ENCODE measurements at places on chromosomes 5 and 9.
A peak's percentile ranks its signal among the peaks of the same experiment; 100 is the strongest.

- DNase-seq: no peak
Measured at GRCh38 chr5:763397-763796, 21.1 kb downstream of the ZDHHC11B start.

DNA sequence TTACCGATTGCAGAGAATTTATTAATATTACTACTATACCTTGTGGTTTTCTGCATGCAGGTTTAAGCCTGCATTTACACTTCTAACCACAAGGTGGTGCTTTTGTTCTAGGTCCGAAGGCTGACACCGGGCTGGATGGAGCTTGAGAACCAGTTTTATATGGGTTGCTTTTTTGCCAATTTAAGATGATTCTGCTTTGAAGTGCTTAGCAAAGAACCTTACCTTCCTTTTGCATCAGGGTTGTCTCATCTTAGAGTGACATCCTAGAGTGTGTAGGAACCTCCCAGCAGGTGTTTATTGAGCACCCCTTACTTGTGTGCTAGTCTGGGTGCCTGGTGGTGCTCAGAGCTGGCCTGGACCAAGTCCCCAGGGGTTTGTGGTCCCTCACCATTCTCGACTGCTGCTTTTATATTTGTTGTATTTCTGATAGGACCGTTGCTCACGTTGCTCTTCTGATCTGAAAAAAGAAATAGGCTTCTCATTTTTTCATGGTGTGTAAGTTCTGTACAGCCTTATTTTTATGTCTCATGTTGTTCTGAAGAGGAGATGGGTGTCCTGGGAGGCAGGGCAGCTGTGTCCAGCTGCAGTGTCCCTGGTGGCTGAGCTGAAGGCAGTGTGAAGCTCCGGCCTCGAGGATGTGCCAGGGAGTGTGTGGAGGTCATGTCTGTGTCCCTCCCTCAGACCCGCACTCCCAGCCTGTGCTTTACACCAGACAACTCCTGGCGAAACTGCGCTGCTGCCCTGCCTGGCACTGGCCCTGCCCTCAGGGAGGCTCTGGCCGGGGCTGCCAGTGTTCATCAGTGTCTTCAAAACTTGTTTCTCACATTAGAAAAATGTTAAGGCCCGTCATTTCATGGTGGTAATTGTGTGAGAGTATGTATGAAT lies 54.3 kb downstream of the EHMT1 start:
- no peak for DNase-seq

GRCh38 chr9:107484117-107484723 lies 5.3 kb downstream of the KLF4 start:
- peak; percentile 57 for DNase-seq

GRCh38 chr9:37174247-37174646 lies 53.9 kb downstream of the ZCCHC7 start:
- DNase-seq: no peak

GRCh38 chr9:38208206-38208901 lies 139.3 kb upstream of the SHB start:
- DNase-seq: no peak

DNA sequence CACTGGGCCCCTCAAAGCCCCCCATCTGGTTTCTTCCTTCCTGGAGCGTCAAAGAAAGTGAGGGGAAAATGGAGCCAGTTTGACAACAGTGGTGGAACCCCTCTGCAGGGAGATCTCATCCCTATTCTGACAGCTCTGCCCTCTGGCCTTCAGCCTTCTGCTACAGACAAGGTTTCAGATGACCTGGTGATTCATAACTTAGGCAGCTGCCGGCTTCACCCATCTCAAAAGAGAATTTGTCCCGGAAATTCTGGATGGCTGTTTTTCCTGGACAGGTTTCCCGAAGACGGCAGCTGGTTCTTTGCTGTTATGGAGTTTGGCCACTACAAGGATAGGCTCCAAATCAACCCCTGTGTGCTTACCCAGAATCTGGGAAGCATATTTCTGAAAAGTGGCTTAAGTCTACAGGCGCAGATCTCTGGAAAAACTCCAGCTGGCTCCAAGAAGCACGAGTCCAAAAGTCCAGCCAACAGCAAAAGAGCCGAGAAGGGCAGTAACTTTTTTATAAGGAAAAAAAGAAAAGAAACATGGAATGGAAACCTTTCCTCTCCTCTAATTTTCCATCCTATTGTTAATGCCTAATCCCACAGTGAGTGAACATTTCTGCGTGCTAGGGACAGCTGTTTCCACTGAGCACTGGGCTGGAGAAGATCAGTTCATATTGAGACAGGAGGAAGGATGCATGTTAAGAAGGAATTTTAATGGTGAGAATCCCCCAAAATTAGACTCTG lies 54.5 kb downstream of the ZNF366 start:
- peak; percentile 94 for DNase-seq

- DNase-seq: no peak
Measured at GRCh38 chr9:87389936-87390335, 107.7 kb upstream of the DAPK1 start.

DNA sequence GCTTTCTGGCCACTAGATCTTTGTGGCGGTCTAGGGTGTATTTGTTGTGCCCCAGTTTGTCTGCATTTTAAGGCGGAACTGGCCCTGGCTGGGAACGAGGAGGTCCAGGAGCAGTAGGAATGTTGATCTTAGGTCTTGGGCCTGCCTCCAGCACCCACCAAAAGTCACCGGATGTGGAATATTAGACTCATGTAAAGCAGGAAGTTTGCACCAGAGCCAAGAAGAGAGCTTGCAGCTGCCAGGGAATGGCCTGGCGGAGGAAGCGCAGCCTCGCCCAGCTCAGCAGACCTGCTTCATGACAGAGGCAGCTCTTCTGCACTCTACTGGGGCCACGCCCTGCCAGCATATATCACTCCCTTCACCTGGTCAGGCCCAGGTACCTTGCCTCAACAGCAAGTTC lies 3.3 kb downstream of the GPX3 start:
- no peak for DNase-seq

- peak; percentile 29 for DNase-seq
Measured at GRCh38 chr5:107580889-107581820, 89.6 kb downstream of the EFNA5 start.

- no peak for DNase-seq
Measured at GRCh38 chr9:93364734-93365426, 86.6 kb upstream of the FAM120A start.

- no peak for DNase-seq
Measured at GRCh38 chr5:118946138-118946800, 42.1 kb downstream of the DTWD2 start.

- no peak for DNase-seq
Measured at GRCh38 chr9:108113596-108113995, 624.0 kb upstream of the KLF4 start.

- DNase-seq: no peak
Measured at GRCh38 chr5:119327018-119327417, 28.8 kb upstream of the TNFAIP8 start.

GRCh38 chr9:120396931-120397330 lies 183.0 kb downstream of the CDK5RAP2 start:
- no peak for DNase-seq

- no peak for DNase-seq
Measured at GRCh38 chr9:133429214-133429613, 7.0 kb downstream of the ADAMTS13 start.

GRCh38 chr5:73587923-73588322 lies 22.4 kb downstream of the UTP15 start:
- DNase-seq: no peak

DNA sequence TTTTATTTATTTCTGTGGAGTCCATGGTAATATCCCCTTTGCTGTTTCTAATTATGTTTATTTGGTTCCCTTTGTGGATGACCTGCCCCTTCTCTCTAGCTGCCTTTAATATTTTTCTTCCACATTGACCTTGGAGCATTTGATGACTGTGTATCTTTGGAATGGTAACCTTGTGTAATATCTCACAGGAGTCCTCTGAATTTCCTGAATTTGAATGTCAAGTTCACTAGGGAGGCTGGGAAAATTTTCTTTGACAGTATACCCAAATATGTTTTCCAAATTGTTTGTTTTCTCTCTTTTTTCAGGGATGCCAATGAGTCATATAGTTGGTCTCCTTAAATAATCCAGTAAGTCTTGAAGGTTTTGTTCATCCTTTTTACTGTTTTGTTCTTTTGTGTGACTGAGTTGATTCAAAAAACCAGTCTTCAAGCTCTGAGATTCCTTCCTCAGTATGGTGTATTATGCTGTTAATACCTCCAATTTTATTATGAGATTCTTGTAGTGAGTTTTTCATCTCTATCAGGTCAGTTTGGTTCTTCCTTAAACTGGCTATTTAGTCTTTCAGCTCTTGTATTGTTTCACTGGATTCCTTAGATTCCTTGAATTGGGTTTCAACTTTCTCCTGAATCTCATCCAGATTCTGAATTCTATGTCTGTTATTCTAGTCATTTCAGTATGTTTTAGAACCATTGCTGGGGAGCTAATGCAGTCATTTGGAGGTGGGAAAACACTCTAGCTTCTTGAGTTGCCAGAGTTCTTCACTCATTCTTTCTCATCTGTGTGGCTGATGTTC lies 349.0 kb upstream of the TARS1 start:
- no peak for DNase-seq

DNA sequence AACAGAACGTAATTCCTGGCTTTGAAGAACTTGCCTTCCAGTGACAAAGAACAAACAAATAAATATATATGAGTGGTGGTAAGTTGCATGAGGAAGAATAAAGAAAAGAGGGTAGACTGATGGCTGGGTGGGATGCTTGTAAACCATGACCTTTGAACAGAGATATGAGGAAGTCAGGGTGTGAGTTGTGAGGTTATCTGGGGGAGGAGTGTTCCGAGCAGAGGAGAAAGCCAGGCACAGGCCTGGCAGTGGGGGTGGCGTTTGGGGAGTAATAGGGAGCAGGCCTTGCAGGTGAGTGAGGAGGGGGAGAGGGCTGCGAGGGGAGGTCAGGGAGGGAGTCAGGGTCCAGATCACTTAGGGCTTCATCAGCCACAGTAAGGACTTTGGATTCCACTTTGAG lies 213.4 kb downstream of the PTTG1 start:
- DNase-seq: no peak

DNA sequence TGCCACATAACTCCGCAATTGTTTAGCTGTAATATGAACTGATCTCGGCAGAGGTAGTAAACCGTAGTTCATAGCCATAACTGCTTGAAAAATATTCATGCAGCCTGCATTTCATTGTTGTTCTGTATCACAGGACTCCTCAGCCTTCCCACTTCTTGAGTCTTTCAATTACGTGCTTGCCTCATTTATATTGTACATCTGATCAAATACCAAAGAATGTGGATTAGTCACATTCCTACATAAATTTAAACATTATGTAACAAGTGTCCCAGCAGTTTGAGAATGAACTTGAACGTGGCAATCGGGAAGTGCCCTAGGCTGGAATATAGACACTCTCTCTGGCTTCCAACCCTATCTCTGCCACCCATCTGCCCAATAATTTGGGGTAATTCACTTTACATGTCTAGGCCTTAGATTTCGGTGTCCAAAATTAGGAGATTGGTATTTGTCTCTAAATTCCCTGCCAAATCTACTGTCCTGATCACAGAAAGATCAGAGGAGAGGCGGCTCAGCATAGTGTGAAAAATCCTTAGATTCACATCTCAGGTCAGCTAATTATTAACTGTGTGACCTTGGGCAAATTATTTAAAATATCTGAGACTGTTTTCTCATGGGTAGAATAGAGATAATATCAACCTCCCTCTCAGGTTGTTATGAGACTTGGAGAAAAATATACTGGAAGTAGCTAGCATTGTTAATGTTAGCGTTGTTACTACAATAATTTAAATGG lies 215.1 kb upstream of the RFX3 start:
- DNase-seq: no peak

DNA sequence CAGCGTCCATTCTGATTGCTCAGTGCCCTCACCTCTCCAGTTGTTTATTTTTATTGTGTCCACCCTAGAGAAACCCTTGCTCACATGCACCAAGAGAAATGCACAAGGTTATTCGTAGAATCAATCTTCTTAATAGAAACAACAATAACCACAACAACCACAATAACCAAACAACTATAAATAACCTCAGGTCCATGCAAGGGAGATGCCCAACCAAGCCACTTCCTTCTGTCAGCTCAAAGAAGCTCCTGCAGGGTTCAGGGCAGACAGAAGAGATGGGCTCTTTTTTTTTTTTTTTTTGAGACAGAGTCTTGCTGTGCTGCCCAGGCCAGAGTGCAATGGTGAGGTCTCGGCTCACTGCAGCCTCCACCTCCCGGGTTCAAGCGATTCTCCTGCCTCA lies 14.9 kb upstream of the TCOF1 start:
- DNase-seq: no peak

DNA sequence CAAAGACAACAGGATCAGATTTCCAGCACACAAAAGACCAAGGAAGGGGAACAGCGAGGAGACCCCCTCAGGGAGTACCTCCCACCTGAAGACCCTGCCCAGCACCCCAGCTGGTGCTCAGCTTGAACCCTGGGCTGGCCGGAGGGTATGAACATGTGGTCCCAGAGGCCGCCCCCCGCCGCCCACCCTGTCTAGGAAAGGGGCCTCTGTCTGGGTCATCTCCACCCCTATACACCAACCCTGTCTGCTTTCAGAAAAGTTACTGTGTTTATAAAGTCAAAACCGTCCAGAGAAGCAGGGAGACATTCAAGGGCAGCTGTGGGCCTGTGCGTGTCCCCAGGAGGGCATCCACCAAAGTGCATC lies 72.2 kb downstream of the ADAMTS2 start:
- peak; percentile 30 for DNase-seq

- no peak for DNase-seq
Measured at GRCh38 chr9:135478829-135479468, 633 bp upstream of the PPP1R26 start.

All from right hindlimb (tissue), 1 donor.